M059J (cell line): ENCODE measurements at places on chromosomes 12 and 14.

GRCh38 chr12:127628645-127629044 is 638.3 kb upstream of the TMEM132C start:
- peak; percentile 77 for DNase-seq

DNA sequence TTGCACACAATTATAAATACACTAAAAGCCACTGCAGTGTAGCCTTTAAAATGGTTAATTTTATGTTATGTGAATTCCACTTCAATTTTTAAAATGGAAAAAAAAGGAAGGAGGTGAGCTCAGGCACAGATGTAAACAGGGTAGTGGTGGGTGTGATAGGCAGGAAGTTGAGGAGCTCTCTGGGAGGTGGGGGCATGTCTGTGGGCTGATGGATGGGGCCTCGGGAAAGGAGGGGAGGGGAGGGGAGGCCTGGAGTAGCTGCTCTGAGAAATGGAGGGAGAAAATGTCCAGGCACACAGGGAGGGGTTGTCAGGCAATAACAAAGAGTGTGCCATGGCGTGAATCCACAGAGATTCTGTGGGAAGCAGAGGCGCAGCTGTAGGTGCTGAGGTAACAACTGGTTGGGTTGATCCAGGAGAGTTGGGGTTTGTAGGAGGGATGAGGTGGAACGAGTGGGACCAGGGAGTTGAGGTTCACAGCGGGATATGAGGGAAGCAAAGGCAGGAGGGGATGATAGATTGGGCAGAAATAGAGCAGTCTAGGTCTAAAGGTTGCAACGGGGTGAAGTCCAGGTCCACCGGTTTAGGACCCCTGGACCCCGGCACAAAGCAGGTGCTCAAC is 57.2 kb downstream of the LTBP2 start:
- no peak for DNase-seq

- DNase-seq: no peak
Measured at GRCh38 chr12:47712171-47712570, 6.3 kb upstream of the RPAP3 start.

- DNase-seq: peak; percentile 4
Measured at GRCh38 chr14:52494444-52494843, 57.9 kb downstream of the TXNDC16 start.

- DNase-seq: no peak
Measured at GRCh38 chr12:124956571-124956970, 32.4 kb downstream of the DHX37 start.

DNA sequence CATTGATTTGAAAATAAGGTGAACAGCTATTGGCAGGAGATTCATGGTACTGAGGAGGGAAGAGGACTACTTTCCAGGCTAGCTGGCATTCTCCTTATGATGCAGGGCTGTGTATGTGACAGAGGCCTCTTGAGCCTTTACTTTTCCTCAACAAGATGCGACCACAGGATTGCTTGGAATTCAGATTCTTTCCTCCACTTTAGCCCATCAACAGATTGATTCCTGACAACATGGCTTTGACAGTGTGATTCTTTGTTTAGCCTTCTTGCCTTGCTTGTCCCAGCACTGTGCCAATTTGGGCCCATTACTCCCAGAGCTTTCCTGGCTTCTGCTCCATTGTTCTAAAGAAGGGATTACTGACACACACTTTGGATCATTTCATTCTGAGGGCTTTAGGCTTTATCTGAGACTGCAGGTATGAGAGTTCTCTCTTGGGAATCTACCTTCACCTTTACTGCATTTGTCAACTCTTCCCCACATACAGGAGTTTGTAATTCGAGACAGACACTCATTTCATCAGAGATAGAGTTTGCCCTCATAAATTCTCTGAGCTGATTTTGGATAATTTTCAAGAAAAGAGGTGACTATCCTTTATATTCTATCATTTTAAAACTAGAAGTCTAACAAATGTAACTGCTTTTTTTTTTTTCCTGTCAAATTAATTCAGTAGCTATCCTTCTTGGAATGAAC is 206.4 kb upstream of the GZMB start:
- no peak for DNase-seq
